A549 treated with dexamethasone at 1 μM for 4 hours (cell line): ENCODE measurements at places on chromosomes 2 and 18. TPM values are rescaled to one million over a fixed set of nuclear protein-coding genes. Genes with fewer than 3 reads are reported as not detected.

LBX2 gene
- 2.7 to 3.7 TPM (median 3.0 TPM) in 5 replicates for total RNA-seq

RTP5 gene
- not detected in 5 replicates for total RNA-seq

FLACC1 gene
- total RNA-seq: 0.20 to 0.64 TPM (median 0.22 TPM) in 4 of 5 replicates, not detected in the other

MROH2A gene
- 0.14 to 0.37 TPM (median 0.30 TPM) in 5 replicates for total RNA-seq

GKN1 gene
- 0.24 to 0.56 TPM (median 0.41 TPM) in 5 replicates for total RNA-seq
